ENCODE measurements at places on chromosomes 1 and 21.

- no peak for DNase-seq
Measured at GRCh38 chr1:2212532-2213491, 15.3 kb upstream of the SKI start.

DNA sequence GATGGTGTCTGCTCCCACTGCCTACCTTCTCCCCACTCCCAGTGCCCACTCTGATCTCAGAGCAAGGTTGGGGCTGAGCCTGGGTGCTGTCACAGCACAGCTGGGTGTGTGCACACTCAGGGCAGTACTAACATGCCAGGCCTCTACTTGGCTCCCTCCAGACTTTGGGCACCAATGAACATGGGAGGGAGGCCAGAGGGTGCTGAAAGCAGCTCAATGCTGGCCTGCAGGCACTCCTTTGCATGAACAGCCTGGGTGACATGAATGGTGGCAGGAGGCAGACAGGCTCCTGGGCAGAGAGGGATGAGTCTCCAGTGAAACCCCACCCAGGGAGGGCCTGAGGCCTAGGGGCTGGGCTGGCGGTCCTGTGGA is 25.8 kb upstream of the DENND1B start:
- DNase-seq: no peak

DNA sequence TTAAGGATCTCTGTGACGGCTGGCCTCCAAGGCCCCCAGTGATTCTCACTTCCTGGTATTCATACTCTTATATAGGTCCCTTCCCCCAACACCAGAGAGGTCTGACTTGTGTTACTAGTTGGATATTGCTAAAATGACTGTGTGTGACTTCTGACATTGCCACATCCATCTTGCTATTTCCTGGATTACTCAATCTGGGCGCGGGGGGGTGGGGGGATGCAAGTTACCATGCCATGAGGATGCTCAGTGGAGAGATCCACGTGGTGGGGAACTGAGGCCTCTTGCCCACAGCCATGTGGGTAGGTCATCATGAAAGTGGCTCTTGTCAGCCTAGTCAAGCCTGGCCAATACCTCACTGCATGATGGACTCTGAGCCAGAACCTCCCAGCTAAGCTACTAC is 117.0 kb downstream of the UBE2U start:
- no peak for DNase-seq

DNA sequence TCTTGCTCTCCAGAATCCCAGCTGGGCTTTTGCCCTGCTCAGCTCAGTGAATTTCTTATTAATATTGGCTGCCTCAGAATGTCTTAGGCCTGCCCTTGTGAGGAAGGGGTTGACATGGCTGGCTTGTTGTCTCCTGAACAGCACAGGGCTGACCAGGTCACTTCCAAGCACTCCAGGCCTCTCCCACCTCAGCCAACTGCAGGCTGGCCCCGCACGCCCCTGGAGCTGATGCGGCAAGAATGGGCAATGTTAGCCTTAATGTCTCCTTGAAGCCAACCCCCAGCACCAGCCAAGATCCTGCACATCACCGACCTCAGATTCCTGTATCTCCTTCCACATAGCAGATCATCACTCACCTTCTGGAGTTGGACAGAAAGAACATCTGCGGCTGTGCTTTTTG is 598.6 kb downstream of the AJAP1 start:
- no peak for DNase-seq

- DNase-seq: peak; percentile 7
Measured at GRCh38 chr1:72281637-72282270, 585 bp downstream of the NEGR1 start.

DNA sequence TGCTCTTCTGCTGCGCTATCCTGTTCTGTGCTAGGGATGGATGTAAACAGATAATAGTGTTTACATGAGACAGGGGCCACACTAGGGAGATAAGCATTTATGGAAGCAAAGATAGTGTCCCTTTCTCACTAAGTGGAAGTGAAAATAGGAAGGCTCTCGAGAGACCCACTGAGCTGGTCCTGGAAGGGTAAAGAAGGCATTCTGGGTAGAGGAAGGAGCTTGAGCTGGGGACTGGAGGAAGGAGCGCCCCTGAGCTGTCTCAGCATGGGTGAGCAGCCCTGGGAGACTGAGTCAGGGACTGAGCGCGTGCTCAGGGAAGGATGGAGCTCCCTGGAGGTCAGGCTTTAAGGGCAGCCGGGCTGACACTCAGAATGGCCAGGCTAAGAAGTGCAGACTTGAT is 93.3 kb downstream of the IGSF21 start:
- DNase-seq: no peak

DNA sequence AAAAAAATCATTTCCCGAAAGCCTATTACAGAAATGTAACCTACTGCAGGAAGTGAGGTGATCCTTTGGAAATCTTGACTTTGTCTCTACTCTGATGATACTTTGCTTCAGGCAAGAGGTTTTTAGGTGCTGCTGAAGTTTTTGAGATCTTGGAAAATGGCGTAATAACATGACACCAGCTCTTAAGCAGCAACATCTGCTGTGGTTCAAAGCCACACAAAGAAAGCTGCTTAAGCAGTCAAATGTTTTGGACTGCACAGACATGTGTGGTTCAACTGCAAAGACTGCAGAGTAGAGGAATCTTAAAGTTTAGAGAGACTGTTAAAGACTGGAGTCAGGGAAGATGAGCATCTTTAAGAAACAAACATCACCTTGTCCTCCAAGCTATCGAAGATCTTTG is 139.0 kb downstream of the RASAL2 start:
- DNase-seq: no peak

DNA sequence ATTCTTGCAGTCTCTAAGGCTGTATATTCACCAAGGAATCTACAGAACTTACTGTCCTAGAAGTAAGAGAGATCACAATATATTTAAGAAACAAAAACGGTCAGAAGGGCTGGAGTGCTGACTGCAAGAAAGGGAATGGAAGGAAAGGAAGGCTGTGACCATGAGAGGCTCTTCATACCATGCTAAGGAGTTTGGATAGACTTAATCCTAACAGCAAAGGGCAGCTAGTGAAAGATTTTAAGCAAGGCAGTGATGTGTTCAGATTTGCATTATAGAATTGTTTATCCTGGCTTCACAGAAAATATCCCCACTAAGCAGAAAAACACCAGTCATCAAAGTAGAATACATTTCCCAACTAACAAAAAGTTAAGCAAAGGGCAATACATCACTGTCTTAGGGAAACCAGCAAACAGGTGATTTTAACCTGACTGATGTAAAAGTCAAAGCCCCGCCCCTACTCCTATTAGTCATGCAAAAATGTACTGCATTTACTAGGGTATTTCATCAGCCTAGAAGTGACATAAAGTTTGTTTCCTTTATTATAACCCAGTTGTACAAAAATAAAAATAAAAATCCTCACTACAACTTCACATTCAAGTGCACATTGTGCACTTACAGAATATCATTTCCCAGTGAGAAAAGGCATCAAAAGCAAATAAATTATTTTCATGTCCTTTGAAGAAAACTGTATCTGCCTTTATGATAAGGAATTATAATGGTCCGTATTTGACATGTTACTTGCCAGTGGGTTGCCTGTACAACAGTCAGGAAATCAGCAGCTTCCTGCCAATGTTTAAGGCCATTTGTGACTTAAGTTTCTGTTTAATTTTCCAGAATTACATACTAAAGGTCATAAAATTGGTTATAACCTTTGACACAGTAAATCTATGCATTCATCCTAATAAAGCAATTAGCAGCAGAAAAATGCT is 17.2 kb downstream of the JAK1 start:
- no peak for DNase-seq

- DNase-seq: no peak
Measured at GRCh38 chr1:40438391-40439015, 11.8 kb upstream of the ZFP69B start.

GRCh38 chr1:188062456-188062855 is 1233.7 kb downstream of the PLA2G4A start:
- DNase-seq: no peak

GRCh38 chr1:170369000-170369399 is 163.0 kb upstream of the GORAB start:
- DNase-seq: no peak

- DNase-seq: no peak
Measured at GRCh38 chr1:112381324-112382076, 14.5 kb upstream of the CTTNBP2NL start.

DNA sequence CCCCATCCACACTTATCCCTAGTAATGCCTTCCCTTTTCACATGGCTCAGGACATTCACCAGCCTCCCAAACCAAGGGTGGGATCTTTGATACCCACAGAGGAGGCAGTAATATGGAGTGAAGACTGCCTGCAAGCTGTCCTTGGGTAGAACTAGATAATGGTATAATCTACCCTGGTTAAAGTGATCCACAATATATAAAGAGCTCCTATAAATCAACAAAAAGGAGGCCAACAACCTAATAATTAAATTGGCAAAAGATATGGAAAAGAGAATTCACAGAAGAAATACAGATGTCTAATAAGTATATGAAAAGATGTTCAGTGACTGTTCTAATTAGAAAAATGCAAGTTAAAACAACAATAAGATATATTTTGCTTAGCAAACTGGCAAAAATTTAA is 30.7 kb upstream of the SPOCD1 start:
- DNase-seq: no peak

- DNase-seq: no peak
Measured at GRCh38 chr1:17586172-17586964, 46.9 kb downstream of the ARHGEF10L start.

DNA sequence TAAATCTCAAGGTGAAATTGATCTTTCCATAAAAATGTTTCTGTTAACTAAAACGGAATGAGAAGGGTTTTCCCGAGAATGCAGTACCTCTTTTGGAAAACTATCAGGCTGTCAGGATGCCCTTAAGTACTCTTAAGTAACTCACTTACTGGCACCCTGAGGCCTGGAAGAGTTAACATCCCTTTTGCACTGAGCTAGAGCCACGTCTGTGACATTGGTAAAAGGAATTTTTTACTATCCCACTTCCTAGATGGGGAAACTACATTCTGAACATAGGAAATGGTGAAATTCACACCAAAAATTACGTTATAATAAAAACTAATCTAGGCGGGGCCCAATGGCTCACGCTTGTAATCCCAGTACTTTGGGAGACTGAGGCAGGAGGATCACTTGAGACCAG is 39.7 kb upstream of the MAP10 start:
- no peak for DNase-seq

GRCh38 chr1:107442551-107442950 is 301.7 kb downstream of the NTNG1 start:
- no peak for DNase-seq

DNA sequence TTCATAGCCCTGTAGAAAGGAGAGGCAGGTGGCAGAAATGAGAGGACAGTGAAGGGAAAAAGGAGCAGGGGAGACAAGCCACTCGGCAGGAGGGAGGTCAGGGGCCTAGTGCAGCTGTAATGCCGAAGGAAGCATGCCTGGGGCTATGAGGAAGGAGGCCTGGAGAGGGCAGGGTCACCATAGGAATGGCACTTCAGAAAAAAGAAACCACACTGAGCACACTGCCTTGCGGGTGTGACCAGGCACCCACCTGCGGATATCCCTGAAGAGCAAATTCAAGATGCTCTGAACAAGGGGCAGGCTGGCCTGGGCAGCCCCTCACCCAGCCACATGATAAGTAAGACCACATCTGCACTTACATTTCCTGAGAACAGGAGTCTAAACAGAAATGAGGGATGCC is 104.7 kb downstream of the JAK1 start:
- DNase-seq: no peak

DNA sequence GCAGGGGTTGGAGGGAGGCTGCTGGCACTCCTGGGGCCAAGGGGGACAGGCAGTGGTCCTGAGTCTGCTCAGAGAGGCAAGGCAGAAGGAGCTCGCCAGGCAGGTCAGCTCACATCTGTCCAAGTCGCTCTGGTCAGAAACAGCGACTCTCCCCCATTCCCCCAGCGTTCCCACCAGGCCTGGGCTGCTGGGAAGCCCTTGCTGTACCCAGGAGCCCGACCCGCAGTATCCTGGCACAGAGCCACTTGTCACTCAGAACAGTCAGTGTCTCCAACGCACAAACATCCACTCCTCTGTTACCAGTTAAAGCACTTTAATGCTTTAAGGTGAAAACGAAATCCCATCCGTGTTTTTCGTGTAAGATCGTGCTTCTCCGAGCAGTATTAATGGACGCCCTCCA is 16.6 kb upstream of the CCDC27 start:
- DNase-seq: no peak

GRCh38 chr1:3692598-3692997 is 40.3 kb downstream of the TP73 start:
- DNase-seq: no peak

- DNase-seq: no peak
Measured at GRCh38 chr1:246078126-246078887, 428.8 kb downstream of the SMYD3 start.

DNA sequence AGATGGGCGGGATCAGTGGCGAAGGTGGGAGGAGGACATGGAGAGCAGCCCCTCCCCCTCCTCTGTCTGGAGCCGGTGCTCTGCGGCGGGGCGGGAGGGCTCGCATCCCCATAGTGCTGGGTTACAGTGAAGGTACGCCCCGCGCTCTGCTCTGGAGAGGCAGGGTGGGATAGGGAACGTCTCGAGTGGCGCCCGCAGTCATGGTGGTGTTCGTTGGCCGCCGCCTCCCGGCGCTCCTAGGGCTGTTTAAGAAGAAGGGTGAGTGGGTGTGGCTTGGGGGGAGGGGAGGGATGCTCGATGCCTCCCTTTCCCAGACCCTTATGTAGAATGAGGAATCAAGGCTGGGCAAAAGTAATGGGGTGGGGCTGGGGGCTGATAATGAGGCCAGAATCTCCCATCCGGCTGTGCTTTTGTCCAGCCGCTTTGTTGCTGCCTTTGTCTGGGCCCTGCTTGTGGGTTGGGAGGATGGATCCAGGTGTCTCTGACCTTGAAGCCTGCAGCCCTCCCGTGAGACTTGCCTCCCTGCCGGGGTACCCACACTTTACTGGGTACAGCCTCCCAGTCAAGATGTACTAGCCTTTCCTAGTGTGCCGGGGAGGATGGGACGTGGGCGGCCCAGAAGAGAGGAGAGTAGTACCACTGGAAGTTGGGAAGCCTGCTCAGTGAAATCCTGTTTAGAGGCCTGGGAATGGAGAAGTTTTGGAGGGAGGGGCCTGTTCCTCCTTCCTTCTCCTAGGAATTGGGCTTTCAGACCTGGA is 51.4 kb downstream of the YARS1 start:
- no peak for DNase-seq

DNA sequence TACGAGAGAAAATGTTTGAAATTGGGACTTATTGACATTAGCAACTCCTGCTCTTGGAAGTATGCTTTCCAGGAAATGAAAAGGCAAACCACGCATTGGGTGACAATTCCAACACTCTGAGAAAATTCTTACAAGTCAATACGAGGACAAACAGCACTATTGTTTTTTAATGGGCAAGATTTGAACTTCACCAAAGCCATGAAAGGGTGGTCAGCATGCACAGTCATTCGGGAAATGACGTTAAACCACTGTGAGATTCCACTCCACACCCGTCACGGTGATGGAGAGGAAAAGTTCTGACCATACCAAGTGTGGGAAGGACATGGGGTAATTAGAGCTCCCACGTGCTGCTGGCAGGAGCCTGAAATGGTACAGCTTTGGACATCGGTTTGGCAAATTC is 12.2 kb upstream of the PRXL2B start:
- no peak for DNase-seq

GRCh38 chr1:16115468-16115983 is 40.3 kb downstream of the EPHA2 start:
- DNase-seq: no peak

All from NCI-H2081 treated with DMSO at 0.1 percent for 48 hours (cell line).